Renal cortex interstitium (tissue), 15 donors: ENCODE measurements at places on chromosomes 1 and 21.

DNA sequence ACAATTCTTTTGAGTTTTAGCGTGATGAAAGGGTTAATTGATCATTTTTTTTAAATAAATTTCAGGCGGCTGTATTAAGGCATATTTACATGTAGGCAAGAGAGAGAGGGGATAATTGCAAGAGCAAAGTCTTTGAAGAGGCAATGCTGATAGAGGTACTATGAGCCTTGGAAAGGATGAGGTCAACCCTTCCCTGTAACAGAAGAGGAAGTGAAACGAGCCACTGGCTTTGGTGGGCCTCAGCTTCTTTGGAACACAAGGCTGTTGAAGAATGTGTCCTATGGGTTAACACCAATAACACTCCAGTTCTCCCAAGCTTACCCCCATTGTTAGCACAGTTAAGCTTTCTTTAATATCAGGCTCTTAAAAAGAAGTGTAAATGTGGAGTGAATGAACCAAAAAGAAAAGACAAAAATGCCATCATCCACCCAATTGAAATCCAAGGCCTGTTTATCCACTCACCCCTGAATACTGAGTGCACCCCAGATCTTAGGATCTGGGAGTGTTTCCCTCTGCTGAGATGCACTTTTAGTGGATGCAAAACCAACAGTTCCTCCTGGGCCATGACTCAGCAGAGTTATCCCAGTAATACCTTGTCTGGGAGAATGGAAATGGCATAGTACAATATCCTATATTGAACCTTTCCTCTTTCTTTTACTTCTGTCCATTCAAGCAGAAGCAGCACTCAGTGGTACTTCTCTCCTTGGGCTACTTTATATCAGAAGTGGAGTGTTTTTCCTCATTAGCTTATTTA lies 216.4 kb downstream of the SLC44A5 start:
- DNase-seq = no peak

DNA sequence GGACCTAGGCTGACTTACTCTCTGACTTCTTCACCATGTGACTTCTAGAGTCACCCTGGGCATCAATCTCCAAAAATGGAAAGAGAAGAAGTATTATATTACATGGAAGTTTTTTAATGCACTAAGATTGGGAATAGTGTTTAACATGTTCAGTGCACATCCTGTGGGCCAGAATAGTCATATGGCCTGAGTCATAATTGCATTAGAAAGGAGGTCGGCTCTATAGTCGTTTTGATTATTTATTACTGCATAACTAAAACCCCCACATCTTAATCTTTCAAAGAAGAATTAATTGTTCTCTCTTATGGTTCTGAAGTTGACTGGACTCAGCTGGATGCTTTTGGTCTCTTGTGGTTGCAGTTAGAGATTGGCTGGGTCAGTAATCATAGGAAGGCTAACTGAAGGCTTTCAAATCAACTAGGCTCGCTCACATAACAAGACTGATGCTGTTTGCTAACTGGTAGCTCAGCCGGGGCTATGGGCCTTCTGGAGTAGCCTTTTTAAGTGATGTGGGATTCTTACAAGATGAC lies 810.6 kb upstream of the ADGRL4 start:
- no peak for DNase-seq

GRCh38 chr21:41011098-41011731 lies 156.7 kb upstream of the BACE2 start:
- no peak for DNase-seq

GRCh38 chr1:1397839-1398523 lies 1.2 kb downstream of the CCNL2 start:
- DNase-seq = no peak

DNA sequence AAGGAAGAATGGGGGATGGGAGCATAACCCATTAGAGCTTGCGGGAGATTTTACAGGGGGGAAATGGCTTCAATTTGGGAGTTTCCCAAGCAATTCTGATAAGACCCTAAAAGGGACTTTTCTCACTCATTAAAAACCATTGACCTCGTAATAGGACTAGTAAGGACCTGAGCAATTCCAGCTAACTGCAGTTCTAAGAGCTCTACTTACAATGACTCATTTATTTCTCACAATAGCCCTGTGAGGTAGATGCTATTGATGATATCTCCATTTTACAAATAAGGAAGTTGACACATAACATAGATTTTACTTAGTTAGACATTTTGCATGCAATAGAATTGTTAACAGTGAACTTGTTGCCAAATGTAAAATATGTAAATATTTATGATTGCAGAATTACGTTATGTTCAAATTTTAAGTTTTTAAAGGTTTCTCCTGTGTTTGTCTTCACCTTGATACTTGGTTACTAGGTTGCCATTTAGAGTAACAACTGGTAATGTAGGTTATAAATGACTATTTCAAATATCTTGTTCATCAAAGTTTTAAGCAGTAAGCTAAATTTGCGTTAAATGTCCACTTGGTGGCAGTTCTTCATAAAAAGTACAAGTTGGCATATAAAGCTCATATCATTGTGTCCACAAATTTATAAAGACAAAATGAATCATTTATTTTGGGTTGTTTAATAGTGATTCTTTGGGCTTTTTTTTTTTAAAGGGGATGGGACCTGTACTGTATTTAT lies 182.0 kb downstream of the PLA2G4A start:
- no peak for DNase-seq

DNA sequence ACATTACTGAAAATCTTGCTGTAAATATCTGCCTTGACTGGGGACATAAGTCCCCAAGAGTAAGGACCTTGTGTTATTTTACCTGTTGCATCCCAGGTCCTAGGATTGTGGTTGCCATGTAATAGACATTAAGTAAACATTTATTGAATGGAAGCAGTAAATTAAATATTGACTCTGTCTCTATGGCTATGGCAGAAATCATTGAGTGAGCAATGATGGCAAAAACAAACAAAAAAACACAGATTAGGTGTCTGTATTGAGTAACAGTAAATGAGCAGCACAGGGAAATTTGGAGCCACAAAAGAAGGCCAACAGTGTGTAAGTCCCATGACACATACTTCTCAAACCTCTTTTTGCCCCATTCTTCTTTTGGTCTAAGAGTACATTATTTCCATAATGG lies 240.4 kb downstream of the NFIA start:
- DNase-seq = no peak

DNA sequence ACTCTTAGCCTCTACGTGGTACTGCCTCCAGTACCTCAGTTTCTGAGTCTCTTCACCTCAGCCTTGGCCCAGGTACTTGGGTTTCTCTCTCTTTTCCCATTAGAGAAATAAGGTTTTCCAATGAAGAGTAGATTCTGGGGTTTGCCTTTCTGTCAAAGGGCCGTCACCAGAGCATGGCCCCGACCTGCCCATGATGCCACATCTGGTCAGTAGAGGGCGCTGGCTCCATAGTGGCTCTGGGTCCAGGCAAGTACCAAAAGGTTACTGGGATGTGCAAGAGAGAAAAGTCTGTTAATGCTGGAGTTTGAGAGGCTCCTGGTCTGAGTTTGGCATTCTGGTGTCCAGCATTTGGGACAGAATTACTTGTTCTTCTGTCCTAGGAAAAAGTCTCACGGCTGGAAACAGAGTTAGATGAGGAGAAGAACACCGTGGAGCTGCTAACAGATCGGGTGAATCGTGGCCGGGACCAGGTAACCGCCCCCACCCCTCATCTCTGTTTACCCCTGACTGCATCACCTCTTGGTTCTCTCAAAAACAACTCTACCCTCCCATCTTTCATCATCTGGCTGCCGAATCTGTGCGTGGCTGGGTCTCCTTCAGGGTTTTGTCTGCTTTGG lies 5.3 kb upstream of the TUFT1 start:
- DNase-seq = no peak

- DNase-seq = no peak
Measured at GRCh38 chr1:72366466-72366865, 84.1 kb upstream of the NEGR1 start.

DNA sequence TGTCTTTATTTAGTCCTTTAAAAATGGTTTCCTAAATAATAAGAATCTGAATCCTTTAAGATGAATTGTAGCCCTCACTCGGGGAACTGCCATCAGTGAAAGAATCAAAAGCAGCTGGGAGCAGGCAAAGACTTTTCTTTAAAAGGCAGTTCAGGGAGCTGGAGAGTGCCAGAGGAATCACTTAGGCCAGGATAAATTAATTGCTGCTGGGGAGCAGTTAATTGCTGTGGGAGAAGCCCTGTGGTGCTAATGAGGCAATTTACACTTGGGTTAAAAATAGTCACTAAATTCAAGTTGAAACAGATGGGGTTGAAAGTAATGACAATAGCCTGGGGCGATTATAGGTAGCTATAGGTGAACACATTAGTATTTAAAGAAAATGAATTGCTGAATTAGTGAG lies 38.7 kb upstream of the COL24A1 start:
- no peak for DNase-seq

GRCh38 chr1:40712997-40713396 lies 21.5 kb downstream of the NFYC start:
- no peak for DNase-seq

DNA sequence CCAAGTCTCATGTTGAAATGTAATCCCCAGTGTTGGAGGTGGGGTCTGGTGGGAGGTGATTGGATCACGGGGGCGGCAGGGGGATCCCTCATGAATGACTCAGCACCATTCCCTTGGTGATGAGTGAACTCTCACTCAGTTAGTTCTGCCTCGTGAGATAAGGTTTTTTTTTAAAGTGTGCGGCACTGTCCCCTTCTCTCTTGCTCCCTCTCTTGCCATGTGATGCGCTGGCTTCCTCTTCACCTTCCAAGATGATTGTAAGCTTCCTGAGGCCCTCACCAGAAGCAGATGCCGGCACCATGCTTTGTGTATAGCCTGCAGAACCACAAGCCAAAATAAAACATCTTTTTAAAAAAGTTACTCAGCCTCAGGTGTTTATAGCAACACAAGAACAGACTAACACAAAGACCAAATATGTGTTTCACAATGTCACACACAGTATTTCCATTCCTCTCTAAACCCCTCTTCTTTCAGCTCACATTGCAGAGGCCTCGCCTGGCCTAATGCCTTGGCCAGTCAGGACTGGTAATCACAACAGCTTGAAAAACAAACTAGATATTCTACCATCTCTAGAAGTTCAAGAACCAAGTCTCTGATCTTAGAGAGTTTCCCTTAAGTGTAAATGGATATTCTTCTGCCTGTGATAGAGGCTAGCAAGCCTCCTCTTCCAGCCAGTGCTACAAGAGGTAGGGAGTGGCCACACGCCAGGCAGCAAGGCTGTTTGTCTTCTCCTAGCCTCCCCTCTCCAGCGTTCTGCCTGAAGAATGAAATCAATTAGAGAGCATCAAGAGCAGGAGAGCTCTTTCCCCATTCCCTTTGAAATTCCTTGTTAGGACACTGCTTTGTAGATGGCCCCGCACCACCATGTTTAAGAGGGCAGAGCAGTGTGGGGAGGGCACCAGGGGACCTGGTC lies 19.6 kb upstream of the RAP1A start:
- DNase-seq = no peak

GRCh38 chr1:21653744-21654100 lies 15.4 kb downstream of the RAP1GAP start:
- DNase-seq = no peak
